ENCODE measurements at places on chromosomes 4 and X.
A peak's percentile ranks its signal among the peaks of the same experiment; 100 is the strongest.

DNA sequence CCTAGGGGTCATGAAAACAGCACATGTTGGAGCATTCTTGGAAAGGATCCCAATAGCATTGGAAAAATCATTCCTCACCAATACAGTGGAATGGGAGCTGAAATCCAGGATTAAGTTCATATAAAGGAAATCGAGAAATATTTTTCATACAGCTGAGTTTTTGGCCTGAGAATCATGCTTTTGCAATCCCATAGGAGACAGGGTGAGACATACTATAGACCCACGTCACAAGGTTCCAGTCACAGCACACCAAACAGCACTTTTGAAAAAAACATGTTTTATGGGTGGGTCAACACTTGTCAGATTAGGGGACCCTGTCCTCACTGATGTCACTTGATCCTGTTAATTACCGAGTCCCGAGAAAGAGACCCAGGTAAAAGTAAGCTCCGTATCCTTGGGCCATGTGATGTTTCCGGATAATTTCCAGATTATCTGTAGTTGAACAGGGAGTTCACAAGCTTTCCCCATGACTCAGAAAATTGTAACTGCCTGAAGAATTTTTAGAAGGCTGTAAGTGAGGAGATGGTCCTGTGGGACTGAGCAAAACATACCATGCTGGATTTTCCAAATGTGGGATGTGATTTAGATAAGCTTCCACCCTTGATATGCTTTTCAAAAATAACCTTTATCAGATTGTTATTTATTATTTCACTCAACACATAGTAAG, 80.9 kb upstream of the TLR3 start:
- no peak for DNase-seq

- DNase-seq, result peak; percentile 2
Observed at GRCh38 chrX:74613370-74614092, 893 bp downstream of the RLIM start.

- no peak for DNase-seq
Observed at GRCh38 chr4:156459584-156459983, 505.9 kb upstream of the CTSO start.

- no peak for DNase-seq
Observed at GRCh38 chrX:36898301-36898700, 109.9 kb upstream of the FAM47C start.

DNA sequence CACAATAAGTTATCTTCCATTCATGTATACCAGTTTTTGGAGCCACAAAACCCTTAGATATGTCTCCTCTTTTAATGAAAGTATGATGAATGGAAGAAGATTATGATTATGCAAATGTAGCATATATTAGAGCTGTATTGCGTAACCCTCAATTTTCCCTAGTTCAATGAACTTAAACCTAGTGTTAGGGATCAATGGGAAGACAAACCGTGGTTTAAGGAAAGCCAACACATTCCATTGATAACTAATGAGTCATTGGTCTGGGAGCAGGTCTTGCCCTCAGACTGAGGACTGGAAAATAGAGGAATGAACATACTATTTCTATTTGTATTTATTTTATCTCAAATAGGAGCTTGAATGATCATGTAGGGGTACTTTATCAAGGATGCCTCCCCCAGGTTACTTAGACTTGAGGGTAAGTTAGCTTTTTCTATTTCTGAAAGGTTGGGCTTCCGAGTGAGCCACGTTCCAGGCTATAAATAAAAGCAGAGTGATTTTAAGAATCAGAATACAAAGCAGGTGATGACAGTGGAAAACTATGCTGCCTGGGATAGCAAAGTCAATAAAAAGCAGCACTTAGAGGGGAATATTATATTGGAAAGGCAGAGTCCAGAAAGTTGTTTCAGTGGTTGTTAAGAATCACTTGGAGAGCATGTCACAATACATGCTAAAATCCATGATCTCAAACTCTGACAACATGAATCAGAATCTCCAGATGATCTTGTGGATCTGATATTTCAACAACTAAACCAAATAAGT, 356.0 kb downstream of the ADAM29 start:
- DNase-seq, result no peak

GRCh38 chr4:161314371-161314770, 849.4 kb downstream of the FSTL5 start:
- DNase-seq, result no peak

- DNase-seq, result no peak
Observed at GRCh38 chr4:122625156-122625555, 4.3 kb upstream of the IL21 start.

- DNase-seq, result no peak
Observed at GRCh38 chr4:152556283-152556682, 20.4 kb upstream of the FBXW7 start.

DNA sequence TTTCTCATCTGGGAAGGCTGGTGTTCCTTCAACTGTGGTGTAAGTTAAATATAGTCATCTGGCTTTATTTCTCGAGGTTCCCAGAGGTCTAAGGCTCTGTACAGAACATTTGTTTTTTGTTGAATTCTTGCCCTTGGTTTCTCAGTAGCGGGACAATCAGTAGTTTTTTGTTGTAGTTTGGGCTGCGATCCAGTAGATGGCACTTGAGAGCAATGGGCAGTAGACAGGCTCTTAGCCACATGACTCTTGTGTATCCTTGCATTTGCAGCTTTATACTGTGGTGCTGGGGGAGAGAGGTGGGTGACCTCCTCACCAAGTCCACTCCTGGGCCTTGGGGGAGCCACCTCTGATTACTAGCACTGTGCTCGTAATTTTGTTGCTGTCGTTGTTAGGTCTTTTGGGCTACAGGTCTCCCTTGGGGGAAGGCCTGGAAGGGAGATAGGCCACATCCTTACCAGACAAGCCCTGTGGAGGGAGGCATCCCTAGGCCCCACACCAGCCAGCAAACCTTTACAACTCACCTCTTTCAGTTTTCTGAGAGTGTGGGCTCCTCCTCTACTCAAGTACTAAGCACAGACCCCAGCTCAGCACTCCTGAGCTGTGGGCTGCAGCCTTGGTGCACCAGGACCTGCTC, 8.1 kb downstream of the ETDB start:
- DNase-seq, result peak; percentile 25

- no peak for DNase-seq
Observed at GRCh38 chr4:623914-624566, 1.3 kb upstream of the PDE6B start.

- no peak for DNase-seq
Observed at GRCh38 chr4:76266627-76267026, 15.1 kb downstream of the FAM47E start.

DNA sequence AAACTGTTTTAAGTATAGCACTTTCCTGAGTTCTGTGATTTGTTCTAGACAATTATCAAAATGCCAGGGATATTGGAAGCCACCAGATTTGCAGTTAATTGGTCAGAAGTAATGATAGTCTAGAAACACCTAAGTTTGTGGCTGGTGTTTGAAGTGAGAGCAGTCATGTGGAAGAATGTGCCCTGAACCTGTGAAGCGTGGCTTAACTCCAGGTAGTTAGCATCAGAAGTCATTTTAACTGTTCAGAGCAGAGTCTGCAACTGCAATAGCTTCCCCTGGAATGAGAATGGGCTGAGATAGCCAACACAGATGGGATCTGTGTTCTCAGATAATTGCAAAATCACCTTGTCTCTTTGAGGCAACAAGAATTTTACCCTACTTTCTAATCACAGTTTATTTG, 255.1 kb upstream of the GK2 start:
- no peak for DNase-seq

- DNase-seq, result peak; percentile 1
Observed at GRCh38 chr4:71268166-71268565, 70.7 kb upstream of the SLC4A4 start.

DNA sequence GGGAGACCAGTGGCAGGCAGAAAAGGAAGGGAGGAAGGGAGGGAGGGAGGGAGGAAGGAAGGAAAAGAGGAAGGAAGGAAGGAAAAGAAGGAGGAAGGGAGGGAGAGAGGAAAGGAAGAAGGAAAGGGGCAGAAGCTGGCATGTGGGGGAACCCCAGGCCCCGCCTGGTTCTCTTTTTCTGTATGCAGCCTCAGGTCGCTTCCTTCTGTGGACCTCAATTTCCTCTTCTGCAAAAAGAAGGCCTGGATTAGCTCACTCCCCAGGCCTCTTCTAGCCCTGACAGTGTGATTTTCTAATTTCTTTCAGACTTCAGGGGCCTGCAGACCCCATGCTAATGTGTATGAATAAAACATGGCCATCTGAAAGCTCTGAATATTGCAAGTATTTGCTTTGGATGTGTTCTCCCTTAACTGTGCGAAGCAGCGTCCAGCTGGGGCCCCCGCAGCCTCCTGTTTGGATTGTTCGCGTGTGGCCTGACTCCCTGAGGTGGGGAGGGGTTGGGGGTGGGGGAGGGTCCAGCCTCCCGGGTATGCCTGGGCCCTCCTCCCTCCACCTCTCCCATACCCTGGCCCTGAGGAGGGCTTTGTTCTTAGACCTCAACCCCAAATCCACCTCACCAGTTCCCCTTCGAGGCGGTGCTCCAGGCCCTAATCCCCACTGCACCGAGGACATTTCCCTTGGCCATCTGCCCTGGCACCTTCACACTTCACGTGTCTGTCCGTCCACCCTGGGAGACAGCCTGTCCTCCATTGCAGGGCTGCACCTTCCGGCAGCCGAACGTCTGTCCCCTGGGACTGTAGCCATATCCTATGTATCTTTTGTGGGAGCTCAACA, 199.9 kb upstream of the ATP6AP2 start:
- no peak for DNase-seq

- DNase-seq, result no peak
Observed at GRCh38 chr4:17550549-17550948, 26.4 kb upstream of the LAP3 start.

DNA sequence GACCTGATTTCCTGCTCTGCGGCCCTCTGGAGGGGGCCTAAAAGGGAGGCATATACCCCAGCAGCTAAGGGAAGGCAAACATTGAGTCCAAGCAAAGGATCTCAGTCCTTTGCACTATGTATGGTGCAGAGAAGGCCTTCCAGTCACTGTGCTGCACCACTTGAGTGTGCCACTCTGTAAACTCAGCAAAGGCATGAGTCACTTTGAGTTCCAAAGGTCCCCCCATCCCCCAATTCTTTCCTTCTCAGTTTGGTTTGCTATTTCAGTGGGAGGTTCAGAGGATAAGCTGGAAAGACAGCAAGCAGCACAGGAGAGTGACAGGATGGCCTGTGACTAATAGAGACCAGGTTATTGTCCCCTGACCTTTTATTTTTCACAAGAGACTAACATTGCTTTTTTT, 131.3 kb downstream of the FHDC1 start:
- DNase-seq, result no peak

GRCh38 chr4:48290146-48290772, 20.6 kb upstream of the TEC start:
- DNase-seq, result no peak

- no peak for DNase-seq
Observed at GRCh38 chr4:48901196-48901595, 5.4 kb downstream of the OCIAD2 start.

DNA sequence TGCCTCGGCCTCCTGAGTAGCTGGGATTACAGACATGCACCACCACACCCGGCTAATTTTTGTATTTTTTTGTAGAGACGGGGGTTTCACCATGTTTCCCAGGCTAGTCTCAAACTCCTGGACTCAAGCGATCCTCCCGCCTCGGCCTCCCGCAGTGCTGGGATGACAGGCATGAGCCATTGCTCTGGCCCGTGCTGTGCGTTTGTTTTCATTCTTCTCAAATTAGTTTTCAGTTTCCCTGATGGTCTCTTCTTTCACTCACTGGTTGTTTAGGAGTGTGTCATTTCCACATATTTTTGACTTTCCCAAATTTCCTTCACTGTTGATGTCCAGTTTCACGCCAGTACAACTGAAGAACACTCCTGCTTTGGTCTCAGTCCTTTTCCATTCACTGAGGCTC, 31.8 kb downstream of the SH3TC1 start:
- DNase-seq, result no peak

DNA sequence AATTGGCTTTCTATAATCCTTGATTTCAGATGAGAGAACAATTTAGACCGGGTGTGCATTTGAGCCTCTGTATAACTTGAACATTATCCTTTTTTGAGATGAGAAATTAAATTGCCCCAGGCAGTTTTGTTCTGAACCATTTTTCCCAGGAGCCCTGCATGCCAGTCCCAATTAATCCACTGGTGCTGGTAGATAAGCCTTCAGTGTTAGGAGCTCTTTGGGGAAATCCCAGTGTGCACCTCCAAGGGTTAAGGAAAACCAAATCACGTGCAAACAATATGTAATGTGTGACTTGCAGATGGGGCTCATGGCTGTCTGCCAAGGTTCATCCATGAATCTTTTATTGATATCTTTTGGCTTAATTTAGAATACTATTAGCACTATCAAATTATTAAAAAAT, 43.2 kb downstream of the KIT start:
- DNase-seq, result no peak

DNA sequence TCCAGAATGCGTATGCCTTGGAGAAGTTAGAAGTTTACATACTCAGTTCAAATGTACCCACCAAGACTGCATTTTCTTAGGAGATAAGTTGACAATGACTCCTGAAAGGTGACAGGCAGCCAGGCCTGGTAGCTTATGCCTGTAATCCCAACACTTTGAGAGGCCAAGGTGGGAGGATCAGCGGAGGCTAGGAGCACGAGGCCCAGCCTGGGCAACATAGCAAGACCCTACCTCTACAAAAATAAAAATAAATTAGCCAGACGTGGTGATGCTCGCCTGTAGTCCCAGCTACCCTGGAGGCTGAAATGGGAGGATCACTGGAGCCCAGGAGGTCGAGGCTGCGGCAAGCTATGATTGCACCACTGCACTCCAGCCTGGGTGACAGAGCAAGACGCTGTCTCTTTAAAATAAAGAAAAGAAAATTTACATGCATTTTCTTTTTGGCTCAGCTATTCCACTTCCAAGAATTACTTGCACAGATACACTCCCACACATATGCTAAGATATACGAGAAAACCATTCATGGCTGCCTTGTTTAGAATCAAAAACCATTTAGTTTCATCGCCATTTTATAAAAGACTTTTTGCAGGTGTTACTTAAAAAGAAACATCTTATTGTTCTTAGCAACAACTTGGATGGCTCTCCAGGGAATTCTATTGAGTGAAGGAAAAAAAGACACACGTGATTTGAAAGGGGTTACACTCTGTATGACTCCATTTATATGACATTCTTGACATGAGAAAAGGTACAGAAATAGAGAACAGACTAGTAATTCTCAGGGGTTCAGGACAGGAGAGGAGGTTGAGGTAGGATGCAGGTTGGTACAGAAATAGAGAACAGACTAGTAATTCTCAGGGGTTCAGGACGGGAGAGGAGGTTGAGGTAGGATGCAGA, 66.3 kb downstream of the DHRSX start:
- DNase-seq, result no peak

GRCh38 chr4:79864500-79865200, 208.4 kb downstream of the ANTXR2 start:
- peak; percentile 2 for DNase-seq
